ENCODE measurements at places on chromosomes 1 and 21.

DNA sequence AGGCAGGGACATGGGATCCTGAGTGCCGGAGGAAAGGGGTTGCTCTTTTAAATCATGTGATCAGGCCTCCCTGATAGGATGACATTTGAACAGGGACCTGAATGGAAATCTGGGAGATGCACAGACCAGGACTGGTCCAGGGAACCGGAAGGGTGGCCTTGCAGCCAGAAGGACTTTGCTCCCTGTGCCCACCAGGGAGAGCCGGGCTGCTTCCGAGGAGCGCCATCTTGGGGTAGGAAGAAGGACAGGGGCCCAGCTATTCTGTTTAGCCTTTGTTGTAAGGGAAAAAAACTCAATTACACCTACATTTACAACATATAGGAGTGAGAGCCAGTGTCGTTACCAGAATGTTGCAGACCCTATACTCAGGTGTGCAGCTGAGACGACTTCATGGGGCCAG, 5.5 kb downstream of the KLHDC7A start:
- no peak for DNase-seq

- no peak for DNase-seq
These were observed 102.7 kb downstream of the RNF220 start for GRCh38 chr1:44507490-44508396.

- no peak for DNase-seq
These were observed 22.4 kb upstream of the NTPCR start for GRCh38 chr1:232927830-232928505.

DNA sequence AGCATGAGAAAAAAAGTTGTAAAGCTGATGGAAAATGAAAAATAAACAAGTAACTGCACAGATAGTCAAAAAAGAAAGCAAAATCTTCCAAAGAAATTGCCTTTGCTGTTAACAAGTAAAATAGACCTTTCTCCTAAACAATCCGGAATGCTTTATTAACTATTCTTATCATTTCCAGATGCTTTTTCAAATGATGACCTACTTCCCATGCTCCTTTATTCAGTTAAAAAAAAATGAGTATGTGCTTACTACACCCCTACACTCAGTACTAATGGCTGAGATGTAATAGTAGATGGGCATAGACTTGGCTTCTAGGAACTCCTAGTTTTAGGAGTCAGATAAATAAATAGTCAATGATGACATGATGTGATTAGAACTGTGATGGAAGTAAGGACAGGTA, 108.5 kb downstream of the NIBAN1 start:
- DNase-seq, result no peak

GRCh38 chr1:12152113-12152891, 14.5 kb upstream of the TNFRSF1B start:
- DNase-seq, result no peak

- DNase-seq, result no peak
These were observed 20.2 kb downstream of the BTG2 start for GRCh38 chr1:203325418-203326091.

GRCh38 chr1:44926311-44926781, 60.0 kb downstream of the EIF2B3 start:
- no peak for DNase-seq

- no peak for DNase-seq
These were observed 170.2 kb upstream of the NFIA start for GRCh38 chr1:60911966-60912697.

- DNase-seq, result no peak
These were observed 22.8 kb downstream of the PBX1 start for GRCh38 chr1:164581762-164582161.

DNA sequence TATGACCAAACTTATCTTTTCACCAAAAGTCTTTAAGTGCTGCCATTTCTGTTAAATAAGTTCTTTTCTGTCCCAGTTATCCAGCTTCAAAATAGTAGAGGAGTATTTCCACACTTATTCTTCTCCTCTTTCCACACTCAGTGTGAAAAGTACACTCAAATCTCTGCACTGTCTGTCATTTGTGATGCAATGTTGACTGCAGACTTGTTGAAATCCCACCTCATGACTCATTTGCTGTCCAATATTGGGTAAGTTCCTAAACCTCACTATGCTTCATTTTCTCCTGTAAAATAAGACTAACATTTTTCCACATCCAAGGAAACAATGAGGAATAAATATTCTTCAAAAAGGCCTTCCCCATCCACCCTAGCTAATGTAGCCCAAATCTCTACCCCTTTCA, 17.5 kb downstream of the LRRIQ3 start:
- DNase-seq, result no peak

DNA sequence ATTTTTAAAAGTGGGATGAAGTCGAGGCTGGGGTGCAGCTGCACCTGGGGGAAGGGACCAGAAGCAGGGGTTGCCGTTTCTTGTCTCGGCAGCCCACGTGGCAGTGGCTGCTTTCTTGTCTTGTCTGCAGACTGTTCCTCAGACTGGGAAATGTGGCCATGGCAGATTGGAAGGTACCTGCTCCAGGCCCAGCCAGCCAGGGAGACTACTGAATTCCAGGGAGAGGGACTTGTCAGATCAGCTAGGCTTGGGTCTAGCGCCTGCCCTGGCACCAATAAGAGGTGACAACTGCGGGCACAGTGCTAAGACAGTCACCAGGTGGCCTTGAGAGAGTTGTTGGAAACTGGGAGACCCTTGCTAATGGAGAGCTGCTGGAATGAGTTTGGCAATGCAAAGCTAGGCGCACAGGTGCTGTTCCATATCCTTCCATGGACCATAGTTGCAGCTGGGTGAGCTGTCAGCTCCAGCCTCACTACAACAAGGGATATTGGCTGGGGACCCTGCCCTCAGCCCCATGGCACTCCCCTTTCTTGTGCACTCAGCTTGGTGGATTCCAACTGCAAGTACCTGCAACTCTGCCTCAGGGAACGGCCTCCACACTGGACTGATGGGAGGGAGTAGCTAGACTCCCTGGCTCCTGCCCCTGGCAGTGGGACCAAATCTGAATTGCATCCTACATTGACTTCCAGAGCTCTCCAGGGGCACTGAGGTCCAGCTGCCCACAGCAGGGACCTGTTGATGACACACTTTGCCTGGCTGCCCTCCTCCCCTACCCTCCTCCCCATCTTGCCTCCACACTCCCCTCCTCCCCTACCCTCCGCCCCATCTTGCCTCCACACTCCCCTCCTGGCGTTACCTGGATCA, 9.9 kb upstream of the IL22RA1 start:
- DNase-seq, result no peak

GRCh38 chr1:231691618-231692259, 65.1 kb downstream of the DISC1 start:
- DNase-seq, result no peak

DNA sequence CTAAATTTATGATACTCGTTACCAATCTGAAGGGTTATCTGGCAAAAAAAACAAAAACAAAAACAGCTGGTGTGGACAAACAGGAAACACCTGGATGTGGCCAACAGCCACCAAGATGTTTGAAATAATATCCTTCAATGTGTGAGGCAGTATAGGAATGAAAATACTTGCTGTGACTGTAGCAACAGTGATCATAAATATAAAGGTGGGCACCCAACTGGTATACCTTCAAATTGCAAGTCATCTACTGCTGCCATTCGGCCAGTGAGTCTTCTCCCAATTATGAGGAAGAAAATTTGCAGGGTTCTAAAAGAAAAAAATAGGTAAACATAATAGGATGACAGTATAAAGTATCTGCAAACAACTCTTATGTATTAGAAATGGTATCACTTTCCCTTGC, 916 bp downstream of the YIPF1 start:
- DNase-seq, result no peak

Measured in effector memory CD8-positive, alpha-beta T cell (primary cell).